ENCODE measurements at places on chromosomes 1 and 21.

- no peak for DNase-seq
These were observed 80.9 kb upstream of the BACH1 start for GRCh38 chr21:29217818-29218291.

DNA sequence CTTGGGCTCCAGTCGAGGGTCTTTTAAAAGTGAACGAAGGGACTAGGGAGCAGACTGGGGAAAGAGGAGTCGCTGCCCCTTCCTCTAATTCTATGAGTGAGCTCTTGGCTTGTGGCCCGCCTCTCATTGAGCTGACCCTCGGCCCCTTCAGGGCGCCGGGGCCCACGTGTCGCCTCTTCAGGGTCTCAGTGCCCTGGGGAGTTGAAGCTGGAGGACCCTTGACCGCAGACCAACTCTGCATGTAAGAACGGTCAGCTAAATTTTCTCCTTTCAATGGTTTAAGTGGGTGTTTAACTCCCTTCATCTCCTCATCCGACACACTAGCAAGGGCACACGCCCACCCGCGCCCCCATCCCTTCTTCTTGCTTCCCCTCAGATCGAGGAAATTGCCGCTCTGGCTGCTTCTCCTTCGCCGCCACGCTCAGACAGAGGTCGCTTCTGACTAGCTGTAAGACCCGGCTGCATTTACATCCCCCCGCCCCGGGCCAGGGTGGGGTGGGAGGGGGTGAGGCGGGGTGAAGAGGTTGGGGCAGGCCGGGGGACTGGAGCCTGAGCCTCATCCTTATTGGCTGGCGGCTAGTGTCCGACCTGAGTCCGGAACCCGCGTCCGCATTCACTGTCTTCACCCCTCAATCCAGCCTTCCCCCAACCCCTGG is 10.9 kb downstream of the NR5A2 start:
- peak; percentile 65 for DNase-seq

- no peak for DNase-seq
These were observed 20.2 kb downstream of the LDLRAP1 start for GRCh38 chr1:25563330-25564215.

GRCh38 chr1:12607263-12607662 is 10.7 kb downstream of the DHRS3 start:
- DNase-seq = no peak

DNA sequence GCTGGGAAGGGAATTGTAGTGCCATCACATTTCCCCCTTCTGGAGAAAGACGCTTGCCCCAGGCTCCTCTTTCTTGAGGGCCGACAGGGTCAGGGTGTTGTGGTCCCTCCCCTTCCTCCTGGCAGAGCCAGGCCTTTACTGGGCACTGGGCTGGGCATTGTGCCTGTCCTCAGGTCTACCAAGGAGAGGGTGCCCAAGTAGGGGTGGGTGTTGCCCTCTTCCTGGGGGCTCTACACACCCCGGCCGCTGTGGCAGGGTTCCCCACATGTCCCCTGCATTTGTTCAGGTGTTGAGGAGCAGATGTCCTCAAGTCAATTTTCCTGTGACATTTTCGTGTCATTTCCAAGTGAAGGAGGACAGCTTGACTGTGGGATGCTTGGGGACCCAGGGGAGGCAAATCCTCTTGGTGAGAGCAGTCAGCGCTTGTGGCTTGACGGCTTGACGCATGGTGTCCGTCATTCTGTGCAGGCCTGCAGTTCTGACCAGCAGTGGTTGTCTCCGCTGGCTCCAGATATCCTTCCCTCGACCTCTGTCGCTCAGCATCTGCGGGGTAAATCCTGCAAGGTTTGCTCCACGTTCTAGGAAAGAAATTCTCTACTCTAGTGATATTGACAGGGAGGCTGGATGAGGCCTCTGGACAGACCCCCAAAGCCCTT is 181.9 kb upstream of the VAMP3 start:
- no peak for DNase-seq

- DNase-seq = no peak
These were observed 43.6 kb upstream of the BMP8B start for GRCh38 chr1:39832294-39832693.

DNA sequence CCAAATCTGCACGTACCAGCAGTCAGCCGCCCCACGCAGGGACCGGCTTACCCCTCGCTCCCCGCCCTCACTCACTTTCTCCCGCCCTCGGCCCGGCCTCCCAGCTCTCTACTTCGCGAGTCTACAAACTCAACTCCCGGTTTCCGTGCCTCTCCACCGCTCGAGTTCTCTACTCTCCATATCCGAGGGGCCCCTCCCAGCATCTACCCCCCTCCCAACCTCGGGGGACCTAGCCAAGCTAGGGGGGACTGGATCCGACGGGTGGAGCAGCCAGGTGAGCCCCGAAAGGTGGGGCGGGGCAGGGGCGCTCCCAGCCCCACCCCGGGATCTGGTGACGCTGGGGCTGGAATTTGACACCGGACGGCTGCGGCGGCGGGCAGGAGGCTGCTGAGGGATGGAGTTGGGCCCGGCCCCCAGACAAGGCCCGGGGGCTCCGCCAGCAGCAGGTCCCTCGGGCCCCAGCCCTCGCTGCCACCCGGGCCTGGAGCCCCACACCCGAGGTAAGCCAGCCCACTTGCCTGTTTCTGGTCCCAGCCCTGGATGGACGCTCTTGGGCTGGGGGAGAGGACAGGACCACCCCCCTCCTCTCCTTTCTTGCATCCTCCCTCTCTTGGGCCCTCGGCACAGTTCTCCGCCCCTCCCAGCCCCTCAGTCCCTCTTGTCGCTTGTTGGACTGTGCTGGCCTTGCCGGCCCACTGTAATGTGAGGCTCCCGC is at the start of gene ARTN:
Gene ARTN (plus strand): TSS at position 416 of the 715 bp plus-strand sequence. CDS start 1,856 bp downstream, outside the sequence.
- DNase-seq = no peak

DNA sequence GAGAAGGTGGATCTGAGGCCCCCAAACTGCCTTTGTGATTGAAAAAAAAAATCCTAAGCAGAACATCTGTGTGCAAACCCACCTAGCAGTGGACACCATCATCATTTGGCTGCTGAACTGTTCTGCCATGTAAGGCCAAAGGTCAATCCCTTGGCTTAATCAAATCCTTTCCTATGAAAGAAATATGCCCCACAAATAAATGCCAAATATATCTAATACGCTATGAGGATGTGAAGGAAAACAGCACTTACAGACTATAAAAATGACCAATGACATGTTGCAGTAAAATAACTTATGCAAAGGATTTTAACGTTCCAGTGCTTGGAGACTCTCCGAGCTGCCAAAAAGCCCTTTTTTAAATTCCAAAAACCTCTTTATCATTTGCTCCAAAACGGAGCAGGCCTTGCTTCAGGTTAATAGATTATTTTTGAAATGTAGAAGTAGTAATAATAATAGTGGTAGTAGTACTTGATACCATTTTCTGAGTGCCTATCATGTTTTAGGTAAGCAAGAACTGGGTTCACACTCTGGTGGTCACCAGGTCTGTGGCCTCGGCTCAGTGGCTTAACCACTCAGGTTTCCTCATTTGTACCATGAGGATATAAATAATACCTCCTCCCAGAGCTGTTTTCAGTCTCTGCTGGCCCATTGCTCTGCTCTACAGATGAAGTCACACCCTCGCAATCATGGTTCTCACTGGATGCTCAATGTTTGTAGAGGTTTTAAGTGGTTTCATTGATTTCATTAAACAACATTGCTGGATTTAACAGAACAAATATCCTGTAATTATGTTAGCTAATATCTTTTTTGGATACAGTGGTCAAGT is 47.9 kb upstream of the EDEM3 start:
- DNase-seq = no peak

DNA sequence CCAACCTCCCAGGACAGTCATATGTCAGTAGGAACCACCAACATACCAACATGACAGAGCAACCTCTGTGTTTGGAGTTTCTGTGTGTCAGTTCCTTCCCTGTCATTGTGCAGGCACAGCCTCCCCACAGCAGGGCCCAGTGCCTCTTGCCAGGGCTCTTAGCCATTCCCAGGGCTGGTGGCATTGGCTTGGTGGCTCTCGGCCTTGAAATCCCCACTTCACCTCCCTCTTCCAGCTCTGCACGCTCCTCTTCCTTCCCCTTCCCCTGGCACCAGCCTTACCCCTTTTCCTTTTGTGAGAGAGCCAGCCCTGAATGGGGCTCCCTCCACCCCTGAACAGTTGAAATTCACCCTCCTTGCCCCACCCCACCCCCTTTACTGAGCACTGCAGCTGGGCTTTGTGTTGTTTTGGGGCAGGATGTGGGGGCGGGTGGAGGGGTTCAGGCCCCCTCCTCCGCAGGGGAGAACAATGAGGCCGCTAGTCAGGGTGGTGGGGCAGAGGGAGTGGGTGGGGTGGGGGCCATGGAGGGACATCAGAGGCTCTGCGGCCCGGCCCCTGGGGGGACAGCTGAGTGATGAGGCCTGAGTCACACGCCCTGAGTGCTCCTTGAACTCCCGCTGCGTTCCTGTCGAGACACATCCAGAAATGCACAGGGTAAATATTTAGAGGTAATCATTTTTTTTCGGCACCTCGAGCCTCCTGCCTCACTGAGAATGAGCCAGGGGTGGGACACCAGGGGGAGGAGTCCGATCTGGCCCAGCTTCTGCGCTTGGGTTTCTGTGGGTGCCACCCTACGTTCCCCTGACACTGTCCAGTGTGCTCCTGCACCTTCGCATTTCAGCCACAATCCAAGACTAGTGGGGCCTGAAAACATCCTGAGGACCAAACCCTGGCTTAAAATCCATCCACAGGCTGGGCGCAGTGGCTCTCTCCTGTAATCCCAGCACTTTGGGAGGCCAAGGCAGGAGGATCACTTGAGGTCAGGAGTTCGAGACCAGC is 28.6 kb downstream of the LGR6 start:
- DNase-seq = no peak

DNA sequence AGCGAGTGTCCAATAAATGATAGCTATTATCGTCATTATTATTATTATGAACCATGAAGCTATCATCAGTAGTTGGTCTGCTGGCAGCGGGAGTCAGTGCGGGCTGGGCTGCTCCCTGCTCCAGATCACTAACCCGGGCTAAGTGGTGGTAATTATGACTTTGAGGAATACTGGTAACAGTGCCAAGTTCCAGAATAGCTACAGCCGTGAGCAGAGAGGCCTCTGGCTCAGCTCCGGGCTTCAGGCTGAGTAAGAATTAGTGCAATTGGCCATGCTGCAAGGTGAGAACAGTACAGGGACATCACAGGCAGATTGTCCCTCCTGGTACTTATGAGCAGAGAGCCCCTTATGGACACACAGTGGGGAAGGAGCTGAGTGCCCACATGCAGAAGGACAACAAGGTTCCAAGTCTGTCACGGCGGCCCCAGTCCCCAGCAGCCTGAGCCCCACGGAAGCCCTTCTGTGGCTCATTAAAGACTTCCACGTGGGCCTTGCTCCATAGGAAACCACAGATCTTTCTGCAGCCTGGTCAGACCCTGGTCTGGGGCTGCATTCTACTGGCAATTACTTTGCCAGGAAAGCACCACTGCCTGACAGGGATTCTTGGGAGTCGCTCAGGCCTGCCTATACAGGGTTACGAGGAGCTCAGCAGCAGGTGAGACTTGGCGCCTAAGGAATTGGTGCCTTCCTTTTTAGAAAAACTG is 235.1 kb downstream of the RRAGC start:
- no peak for DNase-seq

- no peak for DNase-seq
These were observed 409.1 kb upstream of the KAZN start for GRCh38 chr1:14189381-14189780.

DNA sequence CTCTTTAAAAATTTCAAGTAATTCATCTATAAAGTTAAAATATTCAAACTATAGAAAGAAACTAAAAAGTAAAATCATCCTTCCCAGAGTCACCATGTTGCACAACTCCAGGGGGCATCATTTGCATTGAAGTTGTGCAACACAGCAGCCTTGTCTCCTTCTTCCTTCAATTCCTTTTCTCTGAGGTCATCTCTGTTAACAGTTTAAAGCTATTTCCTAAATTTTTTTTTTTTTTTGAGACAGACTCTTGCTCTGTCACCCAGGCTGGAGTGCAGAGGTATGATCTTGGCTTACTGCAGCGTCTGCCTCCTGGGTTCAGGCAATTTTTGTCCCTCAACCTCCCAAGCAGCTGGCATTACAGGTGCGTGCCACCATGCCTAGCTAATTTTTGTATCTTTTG is 7.1 kb downstream of the RHBG start:
- DNase-seq = no peak

- DNase-seq = no peak
These were observed 35.0 kb downstream of the USP24 start for GRCh38 chr1:55180075-55180670.

DNA sequence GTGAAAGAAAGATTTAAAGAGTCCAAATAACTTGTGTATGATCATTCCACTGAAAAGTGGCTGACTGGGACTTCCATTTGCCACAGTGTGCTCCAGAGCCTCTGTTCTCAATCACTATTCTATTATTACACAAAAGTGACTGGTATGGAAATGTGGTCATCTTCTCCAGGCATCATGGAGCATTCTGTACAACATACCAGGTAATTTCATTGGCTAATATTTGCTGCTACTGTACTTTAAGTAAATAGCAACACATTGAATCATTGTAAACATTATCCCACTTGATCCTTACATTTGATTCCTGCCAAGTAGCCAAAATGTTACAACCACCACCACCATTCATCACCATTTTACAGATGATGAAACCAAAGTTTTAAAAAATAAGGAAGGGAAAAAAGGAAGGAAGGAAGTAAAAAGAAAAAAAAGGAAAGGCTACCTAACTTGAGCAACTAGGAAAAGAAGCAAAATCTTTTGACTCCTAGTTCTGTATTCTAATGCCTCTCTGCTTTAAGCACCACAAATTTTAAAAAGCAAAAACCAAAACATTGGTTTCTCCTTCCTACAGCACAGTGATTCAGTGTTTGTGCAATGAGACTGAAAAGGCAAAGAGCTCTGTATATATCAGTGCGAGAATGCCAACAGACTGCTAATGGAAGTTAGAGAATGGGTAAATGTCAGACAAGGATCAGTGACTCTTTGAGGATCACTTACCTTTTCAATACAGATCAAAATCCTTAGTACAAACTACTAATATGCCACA is 361.4 kb upstream of the PTBP2 start:
- no peak for DNase-seq

DNA sequence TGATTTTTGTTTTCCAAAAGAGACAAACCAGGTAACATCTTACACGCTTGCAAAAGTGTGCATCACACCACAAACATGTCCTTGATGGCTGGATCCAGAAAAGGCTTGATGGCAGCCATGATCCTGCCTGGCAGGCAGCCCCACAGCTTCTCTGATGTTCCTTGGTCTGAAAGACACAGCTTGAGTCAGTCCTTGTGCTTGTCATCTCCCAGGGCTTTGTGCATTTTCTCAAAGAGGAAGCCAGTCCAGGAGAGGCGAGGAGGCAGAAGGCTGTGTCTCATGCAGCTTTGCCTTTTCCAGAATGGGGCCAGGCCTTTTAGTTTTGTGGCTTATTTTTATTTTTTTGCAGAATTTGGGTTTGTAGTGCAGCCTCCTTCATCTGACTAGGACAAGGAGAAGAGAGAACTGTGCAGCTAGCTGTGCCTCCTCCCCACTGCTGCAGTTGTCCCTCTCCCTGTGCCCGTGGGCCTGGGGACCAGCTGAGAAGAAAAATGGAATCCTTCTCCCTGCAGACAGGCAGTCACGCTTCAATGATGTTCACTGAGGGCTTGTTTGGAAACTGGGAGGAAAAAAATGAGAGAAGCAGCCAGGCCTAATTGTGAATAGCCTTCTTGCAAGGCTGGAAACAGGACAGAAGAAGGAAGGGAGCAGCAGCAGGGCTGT is 7.4 kb downstream of the FNDC5 start:
- DNase-seq = no peak

Data from coronary artery (tissue), 2 donors.